Activated T-helper 9 cell treated with anti-CD3 and anti-CD28 coated beads, Interleukin-2, amount 50 U/mL, for 16 hours (primary cell): ENCODE measurements at places on chromosomes 13 and 19.

GRCh38 chr13:85590231-85590931 lies 208.8 kb downstream of the SLITRK6 start:
- no peak for DNase-seq

DNA sequence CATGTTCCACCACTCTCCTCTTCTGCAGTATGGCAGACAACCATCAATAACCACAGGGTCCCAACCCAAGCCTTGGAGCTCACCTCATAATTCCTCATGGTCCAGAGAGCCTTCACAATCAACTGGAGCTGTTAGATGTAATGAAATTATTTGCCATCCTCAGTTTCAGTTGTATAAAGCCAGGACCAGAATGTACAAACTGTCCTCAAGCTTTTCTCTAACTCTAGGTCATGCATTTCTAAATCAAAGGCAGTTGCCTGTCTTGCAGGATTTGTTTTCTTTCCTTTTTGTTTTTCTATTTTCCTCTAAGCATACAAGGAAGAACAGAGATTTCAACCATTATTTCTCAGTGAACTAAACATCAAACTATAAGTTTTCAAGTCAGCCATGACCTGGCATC lies 182.5 kb upstream of the SERP2 start:
- no peak for DNase-seq

DNA sequence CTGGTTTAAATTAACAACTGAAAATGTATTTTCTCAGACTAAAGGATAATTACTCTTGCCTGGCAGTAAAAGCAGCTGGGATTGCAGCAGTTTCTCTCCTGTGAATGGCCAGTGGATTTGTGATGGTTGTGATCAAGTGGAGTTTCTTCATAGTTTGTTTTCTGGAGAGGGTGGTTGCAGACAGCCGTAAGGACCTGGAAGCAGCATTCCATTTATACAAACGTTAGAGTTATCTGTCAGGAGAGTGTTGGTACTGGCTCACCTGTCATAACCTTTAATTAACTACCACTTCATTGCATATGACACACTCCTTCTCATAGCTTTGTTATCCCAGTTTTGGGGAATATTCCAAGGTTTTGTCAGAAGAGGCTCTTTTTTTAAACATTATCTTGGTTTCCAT lies 258.4 kb upstream of the SLC10A2 start:
- no peak for DNase-seq

- DNase-seq = no peak
These were observed 463.8 kb downstream of the ITGBL1 start for GRCh38 chr13:101916108-101916774.

DNA sequence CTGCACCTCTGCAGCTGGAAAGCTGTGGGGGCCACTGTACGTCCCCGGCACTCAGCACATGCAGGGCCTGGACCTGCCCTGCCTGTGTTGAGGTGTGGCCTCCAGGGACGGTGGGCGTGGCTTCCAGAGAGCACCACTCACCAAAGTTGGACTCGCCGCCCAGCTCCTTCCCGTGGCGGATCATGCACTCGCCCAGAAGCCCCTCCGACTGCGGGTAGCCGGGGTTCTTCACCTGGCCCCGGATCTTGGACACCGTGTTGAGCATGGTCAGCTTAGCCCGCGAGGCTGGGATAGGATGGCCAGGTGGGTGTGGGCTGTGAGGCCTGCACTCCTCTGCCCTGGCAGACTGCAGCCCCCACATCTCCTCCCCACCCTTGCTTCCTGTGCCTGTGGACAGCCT lies 22.0 kb downstream of the MPND start:
- DNase-seq = no peak

DNA sequence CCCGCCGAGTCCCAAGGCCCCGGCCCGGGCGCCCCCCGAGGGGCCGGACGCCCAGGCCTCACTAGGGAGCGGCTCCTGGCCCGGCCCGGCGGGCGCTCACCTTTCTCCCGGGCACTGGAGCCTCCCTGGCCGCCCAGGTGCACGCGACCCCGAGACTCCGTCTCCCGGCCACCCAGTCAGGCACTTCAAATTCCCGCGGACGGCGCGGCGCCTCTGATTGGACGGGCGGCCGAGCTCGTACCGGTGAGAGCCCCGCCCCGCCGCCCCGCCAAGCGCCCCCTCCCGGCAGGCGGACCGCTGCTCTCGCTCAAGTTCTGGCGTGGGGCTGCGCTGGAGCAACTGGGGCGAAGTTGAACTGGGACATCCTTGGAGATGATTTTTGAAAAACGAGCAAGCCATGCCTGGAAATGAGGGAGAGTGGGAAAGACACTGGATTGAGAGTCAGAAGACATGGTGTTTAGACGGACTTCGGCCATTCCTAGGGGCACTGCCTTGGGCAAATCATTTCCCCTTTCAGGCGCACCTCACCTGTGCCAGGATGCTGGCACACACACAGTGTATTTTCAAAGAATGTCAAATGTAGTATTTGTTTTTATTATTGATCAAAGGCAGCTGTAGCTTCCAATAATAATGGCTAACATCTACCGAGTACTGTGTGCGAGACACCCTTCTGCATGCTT lies 485.3 kb downstream of the UQCRFS1 start:
- DNase-seq = no peak

DNA sequence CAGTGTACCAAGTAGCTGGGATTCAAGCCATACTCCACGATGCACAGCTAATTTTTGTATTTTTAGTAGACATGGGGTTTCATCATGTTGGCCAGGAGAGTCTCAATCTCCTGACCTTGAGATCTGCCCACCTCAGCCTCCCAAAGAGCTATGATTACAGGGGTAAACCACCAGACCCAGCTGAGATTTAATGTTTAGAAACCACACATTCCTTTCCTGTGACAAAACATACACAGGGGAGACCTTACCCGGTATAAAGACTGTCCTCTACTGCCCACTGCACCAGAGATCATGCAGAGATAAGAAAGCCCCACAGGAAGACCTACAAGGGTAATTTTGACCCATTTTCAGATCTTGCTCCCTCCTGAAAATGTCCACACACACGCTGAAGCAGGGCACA lies 22.8 kb upstream of the ZNF83 start:
- DNase-seq = no peak

DNA sequence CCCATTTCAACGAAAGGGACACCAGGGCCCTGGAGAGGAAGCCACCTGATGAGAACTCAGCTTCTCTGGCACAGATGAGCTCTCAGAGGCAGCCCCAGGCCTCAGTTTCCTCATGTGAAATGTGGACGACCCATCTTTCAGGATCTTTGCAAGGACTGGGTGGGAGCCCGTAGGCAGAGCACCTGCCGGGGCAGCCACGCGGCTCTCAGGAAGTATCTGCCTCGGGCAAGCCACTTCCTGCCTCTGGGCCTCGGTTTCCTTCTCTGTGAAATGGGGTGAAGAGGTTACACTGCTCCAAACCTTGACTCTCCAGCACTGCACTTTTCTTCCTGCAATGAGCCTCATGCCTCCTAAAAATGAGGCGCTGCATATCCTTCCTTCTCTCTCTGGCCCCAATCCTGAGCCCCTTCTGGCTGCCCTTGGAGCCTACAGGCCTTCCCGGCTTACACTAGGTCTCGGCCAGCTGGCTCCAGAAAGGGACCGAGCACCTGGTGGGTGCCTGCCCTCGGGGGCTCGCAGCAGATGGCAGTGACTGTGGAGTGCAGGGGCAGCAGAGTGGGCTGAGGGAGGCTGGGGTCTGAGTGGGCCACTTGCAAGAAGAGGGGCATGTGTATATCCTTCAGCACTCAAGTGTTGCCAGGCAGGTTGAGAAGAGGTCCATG lies 3.5 kb downstream of the SSBP4 start:
- no peak for DNase-seq

- DNase-seq = no peak
These were observed 19.6 kb downstream of the SUPT20H start for GRCh38 chr13:37039896-37040295.

DNA sequence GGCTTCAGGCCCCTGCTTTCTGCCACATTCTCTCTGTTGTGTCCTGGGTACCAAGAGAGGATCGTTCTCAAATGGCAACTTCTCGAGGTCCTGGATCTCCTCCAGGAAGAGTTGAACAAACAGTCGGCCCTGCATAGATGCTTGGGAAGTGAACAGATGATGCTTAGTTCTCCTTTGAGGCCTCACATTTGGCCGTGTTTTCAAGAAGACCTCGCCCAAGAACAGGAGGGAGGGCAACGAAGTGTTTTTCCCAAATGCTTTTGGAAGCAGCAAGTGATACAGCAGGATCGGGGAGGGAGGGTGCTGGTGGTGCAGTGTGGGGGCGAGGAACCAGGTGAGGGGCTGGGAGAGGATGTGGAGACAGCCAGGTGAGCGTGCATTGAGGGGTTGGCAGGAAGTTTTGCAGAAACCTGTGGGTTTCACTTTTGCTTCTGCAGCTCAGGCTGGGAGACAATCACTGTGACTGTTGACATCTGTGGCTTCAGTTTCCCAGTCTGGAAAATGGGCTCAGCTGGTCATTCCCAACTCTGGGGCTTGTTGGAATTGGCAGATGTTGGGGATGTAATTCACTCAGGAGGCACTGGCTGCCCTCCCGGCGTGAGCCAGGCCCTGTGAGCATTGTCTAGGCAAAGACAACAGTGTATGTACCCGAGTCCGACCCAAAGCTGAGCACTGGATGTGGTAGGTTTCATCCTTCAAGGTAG lies 21.6 kb downstream of the MAST3 start:
- DNase-seq = no peak

GRCh38 chr13:65188721-65189120 lies 2041.4 kb downstream of the PCDH9 start:
- no peak for DNase-seq

DNA sequence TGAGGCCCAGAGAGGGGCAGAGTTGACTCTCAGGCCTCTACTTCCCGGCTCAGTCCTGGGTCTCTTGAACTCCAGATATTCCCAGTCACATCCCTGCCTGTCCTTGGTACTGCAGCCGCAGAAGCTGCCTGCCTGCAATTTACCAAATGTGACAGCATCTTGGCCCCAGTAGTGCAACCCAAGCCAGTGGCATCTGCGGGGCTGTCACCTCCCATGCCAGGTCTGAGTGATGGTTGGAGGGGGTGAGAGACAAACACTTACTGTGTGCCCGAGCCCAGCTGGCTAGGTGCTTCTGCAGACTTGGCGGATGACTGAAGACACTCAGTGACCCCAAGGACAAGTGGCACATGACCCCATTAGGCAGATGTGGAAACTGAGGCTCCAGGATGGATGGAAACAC lies 18.4 kb downstream of the ZNRF4 start:
- DNase-seq = no peak

DNA sequence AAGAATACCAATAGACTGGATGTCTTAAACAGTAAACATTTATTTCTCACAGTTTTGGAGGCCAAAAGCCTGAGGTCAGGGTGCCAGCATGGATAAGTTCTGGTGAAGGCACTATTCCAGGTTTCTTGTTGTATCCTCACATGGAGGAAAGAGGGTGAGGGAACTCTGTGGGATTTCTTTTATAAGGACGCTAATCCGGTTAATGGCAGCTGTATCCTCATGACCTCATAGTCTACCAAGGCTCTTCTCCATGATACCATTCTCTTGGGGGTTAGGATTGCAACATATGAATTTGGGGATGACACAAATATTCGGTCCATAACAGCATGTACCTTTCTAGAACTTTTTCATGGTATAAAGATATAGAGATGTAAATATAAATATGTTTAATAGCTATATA lies 412.0 kb downstream of the LMO7 start:
- DNase-seq = no peak

GRCh38 chr13:100129605-100130004 lies 40.7 kb downstream of the PCCA start:
- DNase-seq = no peak

DNA sequence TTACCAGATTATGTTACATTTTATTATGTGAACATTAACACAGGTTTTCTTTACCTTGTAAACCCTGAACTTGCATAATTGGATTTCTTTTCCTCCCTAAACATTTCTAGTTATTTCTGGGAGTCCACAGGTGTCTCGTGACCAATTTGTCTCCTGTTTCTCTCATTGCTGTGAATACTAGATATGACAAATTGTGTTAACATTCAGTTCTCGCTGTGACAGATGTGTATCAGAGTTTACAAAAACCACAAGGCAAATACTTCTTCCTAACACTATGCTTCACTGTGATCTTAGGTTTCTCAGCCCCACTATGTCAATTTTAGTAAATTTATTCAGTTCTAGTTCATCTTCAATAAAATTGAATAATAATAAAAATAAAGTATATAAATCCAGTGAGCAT lies 1554.9 kb downstream of the EFNB2 start:
- DNase-seq = no peak

- DNase-seq = peak; percentile 47
These were observed 5.2 kb upstream of the LMNB2 start for GRCh38 chr19:2461751-2462634.

DNA sequence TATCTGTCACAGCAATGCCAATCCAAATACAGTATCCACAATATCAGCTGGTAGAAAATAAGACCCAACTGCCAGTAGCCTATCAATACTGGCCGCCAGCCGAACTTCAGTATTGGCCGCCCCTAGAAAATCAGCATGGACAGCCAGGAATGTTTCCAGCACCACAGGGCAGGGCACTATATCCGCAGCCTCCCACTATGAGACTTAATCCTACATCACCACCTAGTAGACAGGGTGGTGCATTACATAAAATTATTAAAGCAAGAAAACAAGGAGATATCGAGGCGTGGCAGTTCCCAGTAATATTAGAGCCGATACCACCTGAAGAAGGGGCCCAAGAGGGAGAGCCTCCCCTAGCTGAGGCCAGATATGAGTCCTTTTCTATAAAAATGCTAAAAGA lies 111.3 kb downstream of the ZNF486 start:
- no peak for DNase-seq

GRCh38 chr13:24719139-24719538 lies 38.9 kb downstream of the ATP12A start:
- DNase-seq = no peak
